NCI-H510A treated with DMSO at 0.1 percent for 48 hours (cell line): ENCODE measurements at places on chromosomes 6 and 20.

DNA sequence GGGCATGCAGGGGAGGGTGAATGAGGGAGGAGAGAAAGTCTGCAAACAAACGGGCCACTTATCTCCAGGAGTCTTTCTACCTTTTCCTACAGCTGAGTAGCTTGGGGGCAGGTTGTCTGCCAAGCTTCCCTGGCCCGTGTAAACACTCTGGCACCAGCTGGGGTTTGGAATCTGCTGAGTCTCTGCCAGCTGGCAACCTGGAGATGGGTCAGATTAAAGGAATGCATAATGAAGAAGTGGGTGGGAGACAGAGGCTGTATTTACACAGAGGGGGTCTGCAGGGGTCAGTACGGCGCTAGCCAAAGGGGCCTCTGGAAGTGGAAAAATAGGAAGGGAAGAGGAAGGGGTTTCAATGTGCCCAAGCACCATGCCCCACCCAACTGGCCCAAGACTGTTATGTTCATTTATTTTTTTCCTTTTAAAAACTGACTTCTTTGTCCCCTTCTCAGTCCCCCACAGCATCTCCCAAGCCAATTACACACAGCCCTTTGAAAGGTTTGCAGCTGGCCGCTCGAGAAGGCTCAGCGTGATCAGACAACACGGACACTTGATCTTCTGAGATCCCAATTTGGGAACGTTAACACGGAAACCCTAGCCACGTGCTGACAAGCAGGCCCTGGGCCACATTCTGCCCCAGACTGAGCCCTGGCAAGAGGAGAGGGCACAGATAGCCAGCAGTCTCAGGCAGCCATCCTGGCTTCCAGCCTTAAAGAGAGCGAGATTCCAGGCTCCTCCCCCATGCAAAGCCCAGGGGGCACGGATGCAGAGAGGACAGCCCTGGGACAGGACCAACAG, 25.2 kb downstream of the TRAM2 start:
- DNase-seq: peak; percentile 99

DNA sequence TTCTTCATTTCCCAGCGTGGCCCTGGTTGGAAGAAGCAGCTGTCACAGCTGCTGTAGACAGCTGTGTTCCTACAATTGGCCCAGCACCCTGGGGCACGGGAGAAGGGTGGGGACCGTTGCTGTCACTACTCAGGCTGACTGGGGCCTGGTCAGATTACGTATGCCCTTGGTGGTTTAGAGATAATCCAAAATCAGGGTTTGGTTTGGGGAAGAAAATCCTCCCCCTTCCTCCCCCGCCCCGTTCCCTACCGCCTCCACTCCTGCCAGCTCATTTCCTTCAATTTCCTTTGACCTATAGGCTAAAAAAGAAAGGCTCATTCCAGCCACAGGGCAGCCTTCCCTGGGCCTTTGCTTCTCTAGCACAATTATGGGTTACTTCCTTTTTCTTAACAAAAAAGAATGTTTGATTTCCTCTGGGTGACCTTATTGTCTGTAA, 292.7 kb downstream of the ESR1 start:
- DNase-seq: no peak

DNA sequence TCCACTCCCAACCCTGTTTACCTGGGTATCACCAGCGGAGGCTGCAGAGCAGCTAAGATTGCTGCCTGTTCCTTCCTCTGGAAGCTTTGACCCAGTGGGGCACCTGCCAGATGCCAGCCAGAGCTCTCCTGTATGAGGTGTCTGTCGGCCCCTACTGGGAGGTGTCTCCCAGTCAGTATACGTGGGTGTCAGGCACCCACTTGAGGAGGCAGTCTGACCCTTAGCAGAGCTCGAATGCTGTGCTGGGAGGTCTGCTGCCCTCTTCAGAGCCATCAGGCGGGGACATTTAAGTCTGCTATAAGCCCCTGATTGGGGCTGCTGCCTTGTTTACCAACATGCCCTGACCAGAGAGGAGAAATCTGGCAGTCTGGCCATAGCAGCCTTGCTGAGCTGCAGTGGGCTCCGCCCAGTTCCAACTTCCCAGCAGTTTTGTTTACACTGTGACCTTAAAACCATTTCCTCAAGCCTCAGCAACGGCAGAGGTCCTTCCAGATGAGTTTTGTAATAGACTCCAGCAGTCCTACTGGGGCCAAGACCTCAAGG, 2.8 kb downstream of the RAET1E start:
- DNase-seq: peak; percentile 5

DNA sequence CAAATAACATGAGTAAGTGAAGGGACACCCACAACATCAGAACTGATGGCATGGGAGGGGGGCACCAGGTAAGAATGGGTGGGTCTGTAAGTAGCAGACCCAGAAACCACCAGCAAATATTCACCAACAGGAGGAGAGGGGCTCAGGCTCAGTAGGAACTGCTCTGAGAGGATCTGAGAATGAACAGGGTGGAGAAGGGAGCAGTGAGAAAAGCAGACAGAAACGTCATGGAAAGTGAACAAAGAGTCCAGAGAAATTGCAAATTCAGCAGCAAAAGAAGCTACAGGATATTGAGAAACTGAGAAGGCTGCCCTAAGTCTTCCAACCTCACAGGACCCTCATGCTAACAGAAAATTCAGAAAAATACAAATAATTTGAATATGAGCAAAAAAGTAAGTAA, 121.3 kb downstream of the KIF16B start:
- no peak for DNase-seq

- no peak for DNase-seq
Observed at GRCh38 chr20:23120936-23121750, 35.0 kb upstream of the CD93 start.

DNA sequence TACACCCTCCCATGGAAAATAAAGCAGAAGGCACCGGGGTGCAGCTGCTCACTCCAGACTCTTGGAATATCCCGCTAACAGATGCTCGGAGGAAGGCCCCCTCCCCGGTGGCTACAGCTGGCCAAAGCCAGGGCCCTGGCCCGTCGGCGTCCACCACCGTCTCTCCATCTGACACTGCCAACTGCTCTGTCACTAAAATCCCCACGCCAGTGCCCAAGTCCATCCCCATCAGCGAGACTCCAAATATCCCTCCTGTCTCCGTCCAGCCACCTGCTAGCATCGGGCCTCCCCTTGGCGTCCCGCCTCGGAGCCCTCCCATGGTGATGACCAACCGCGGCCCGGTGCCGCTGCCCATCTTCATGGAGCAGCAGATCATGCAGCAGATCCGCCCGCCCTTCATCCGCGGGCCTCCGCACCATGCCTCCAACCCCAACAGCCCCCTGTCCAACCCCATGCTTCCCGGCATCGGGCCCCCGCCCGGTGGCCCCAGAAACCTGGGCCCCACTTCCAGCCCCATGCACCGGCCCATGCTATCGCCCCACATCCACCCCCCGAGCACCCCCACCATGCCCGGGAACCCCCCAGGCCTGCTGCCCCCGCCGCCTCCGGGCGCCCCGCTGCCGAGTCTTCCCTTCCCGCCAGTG, 143.9 kb downstream of the SOBP start:
- DNase-seq: no peak

DNA sequence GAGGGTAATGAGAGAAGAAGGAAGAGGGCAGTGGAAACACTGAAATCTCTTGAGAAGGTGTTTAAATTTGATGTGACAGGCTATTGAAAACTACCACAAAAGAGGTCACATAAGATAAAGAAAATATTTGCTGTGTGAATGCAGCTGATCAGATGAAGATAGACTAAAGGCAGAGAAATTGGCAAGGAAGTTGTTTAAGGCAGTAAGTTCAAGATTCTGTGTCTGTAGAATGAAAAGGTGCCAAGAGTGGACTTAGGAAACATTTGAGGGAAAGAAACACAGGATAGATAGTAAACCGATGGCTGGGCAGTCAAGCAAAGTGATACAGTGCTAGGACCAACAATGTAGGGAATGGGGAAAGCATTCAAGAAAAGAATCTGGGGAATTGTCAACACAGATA, 332.3 kb upstream of the MARCKS start:
- no peak for DNase-seq

DNA sequence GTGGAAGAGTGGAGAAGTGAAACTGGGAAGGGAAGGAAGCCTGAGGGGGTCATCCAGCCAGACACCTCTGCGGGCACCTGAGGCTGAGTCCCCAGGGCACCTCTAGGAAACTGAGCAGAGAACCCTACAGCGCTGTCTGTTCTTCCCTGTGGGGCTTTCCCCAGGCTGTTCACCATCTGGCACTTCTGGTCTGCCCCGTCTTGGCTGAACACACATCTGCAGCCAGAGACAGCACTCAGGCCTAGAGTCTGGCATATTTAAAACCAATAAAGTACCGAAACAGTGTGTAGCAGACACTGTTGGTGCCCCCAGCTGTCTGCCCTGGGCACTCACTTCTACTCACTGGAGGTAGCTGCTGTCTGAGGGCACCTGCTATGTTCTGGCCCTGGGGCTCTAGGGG, 9.4 kb upstream of the ARFGEF2 start:
- DNase-seq: no peak

- no peak for DNase-seq
Observed at GRCh38 chr20:10502098-10502526, 67.0 kb downstream of the SLX4IP start.

GRCh38 chr6:142485256-142485655, 183.4 kb downstream of the ADGRG6 start:
- DNase-seq: no peak

GRCh38 chr20:39645131-39645530, 683.0 kb downstream of the DHX35 start:
- DNase-seq: no peak

DNA sequence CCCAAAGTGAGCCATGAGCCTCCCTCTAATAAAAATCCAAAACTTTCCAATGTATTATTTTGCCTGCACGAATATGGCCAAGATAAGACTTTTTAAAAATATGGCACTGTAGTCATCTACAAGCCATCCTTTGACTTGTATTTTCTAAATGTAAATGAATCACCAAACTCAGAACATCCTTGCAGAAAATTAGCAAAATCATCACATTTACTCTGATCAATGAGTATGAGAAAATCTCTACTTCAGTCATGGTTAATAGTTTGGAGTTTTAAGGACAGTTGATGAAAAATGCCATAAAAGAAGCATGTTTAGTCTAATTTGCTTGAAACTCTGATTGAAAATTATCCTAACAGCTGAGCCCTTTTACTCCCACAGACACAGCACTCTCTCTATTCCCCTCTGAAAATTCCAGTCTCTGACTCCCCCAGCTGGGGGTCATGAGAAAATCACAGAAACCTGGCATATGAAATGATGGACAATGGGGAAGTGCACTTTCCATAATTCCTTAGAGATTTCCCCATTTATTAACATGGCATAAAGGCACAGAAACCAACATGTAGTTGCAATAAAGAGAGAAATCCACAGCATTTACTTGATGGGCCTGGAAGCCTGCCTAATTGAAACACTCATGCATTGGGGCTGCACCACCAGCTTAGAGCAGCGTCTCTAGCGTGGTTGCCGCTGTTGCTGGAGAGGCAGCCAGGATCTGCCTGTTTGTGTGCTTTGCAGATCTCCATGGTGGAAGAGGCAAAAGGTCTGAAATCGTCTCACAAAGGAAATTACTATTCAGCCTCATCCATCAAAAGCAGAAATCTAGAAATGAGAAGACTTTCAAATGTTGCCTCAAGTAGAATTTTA, 214.0 kb downstream of the WDR27 start:
- DNase-seq: no peak

DNA sequence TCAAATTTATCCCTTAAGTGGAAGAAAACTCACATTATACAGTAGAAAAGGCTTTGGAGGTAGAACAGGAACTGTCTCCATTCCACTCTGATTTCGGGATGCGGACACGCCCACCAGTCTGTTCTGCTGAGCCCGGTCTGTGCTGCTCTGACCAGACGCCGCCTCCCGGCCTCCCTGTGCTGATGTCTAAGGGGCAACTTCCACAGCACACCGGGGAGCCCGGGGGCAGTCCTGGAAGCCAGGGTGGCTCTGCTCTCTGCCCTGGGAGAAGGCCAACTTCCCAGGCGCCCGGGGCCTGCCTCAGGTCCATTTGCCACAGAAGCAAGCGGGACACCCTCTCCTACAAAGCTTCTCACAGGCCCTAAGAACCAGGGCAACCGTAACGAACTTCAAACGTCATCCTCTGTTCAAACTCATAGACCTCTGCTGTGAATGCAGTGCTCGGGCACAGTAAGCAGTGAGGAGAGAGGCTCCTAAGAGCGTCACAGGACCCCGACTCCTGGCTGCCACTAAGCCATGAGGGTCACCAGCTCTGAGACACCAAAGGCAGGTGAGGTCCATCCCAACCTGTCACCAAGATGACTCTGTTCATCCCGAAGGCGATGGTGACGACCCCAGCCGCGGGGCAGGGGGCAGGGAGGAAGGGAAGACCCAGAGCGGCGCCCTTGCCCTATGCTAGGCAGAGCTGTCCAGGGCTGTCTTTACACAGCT, 5.6 kb downstream of the TAF4 start:
- no peak for DNase-seq

DNA sequence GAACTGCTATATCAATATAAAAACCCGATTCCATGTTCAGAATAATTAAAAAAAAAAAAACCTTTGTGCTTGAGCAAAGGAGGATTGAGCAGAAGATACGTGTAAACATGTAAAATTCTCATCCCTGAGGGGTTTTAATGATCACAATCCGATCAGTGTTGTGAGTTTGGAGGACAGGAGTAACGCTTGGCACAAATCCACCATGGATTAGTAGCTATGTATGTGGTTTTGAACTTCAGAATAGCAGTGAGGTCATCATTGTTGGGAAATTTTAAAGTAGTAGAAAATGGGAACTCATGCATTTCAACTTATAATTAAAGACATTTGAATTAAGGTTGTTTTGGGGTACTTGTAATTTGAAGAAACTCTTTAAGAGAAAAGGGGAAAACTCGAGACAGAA, 203.2 kb downstream of the RPS12 start:
- DNase-seq: no peak

- DNase-seq: no peak
Observed at GRCh38 chr20:23663180-23663579, 25.4 kb upstream of the CST3 start.

GRCh38 chr6:136334853-136335252, 45.2 kb upstream of the BCLAF1 start:
- DNase-seq: no peak

- DNase-seq: peak; percentile 47
Observed at GRCh38 chr20:34703424-34704176, 544 bp upstream of the TP53INP2 start.

GRCh38 chr20:25287631-25288290, 39.9 kb downstream of the PYGB start:
- DNase-seq: no peak

DNA sequence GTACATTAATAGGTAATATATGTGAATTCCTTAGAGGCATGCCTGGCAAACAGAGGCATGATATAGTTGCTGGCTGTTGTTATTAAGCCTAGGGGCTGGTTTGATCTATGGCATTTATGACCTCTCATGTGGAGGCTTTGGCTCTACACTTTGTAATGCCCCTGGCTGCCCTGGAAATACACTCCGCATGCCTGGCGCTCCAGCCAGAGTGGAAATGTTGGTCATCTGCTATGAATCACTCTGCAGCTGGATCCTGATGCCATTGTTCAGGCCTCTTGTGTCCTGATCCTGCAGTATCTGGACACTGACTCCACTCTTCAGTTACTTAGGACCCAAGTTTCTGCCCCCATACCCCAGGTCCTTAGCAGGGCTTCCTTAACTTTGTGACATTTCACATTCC, 200.5 kb upstream of the PCSK2 start:
- DNase-seq: no peak

- no peak for DNase-seq
Observed at GRCh38 chr20:13571662-13572061, 67.1 kb downstream of the TASP1 start.

GRCh38 chr6:67336014-67336413, 1299.1 kb upstream of the ADGRB3 start:
- DNase-seq: no peak
